ENCODE measurements at places on chromosomes 12 and 14. TPM values are rescaled to one million over a fixed set of nuclear protein-coding genes. Genes with fewer than 3 reads are reported as not detected.

Gene A2ML1
- not detected for total RNA-seq

Gene GPR84
- total RNA-seq, result 0.16 TPM

GRCh38 chr12:49783917-49784676 lies 42.7 kb downstream of the TMBIM6 start:
- no peak for DNase-seq

GRCh38 chr14:68695326-68695768 lies 97.5 kb downstream of the ZFP36L1 start:
- DNase-seq, result no peak

- peak; percentile 7 for DNase-seq
Observed at GRCh38 chr14:68977718-68978171, 1.4 kb downstream of the ACTN1 start.

Data from CD8-positive, alpha-beta memory T cell (primary cell).